ENCODE measurements at places on chromosomes 5 and 9. TPM values are rescaled to one million over a fixed set of nuclear protein-coding genes. Genes with fewer than 3 reads are reported as not detected.

The HAPLN1 gene
- not detected for total RNA-seq

The PLAC8L1 gene
- total RNA-seq, result 0.50 TPM

The DIMT1 gene
- total RNA-seq, result 33.6 TPM

The SMIM3 gene
- 17.4 TPM for total RNA-seq

The DMXL1 gene
- total RNA-seq, result 31.5 TPM

The PLEKHG4B gene
- not detected for total RNA-seq

The CFAP77 gene
- not detected for total RNA-seq

The IL33 gene
- total RNA-seq, result not detected

The RNF183 gene
- 0.40 TPM for total RNA-seq

The ADAMTSL2 gene
- total RNA-seq, result not detected

The KLHL9 gene
- total RNA-seq, result 17.0 TPM

The NR5A1 gene
- total RNA-seq, result not detected

The ADAM19 gene
- 313 TPM for total RNA-seq

The ZNF462 gene
- 0.70 TPM for total RNA-seq

The CDH18 gene
- not detected for total RNA-seq

The MSMP gene
- total RNA-seq, result 0.48 TPM

The PCDHA5 gene
- total RNA-seq, result not detected

The BARHL1 gene
- total RNA-seq, result not detected
